Mesothelial cell of epicardium (in vitro differentiated cells): ENCODE measurements at places on chromosomes 1 and 21. TPM values are rescaled to one million over a fixed set of nuclear protein-coding genes. Genes with fewer than 3 reads are reported as not detected.

- no peak overlapping the region for H3K27ac ChIP-seq
- H3K4me1 ChIP-seq = peaks cover 5% of the 10 kb centered on the region
- no peak for DNase-seq
- peaks cover 25% of the 10 kb centered on the region for H3K27me3 ChIP-seq
- no peak overlapping the region for H3K4me3 ChIP-seq
These were observed 11.7 kb upstream of the LRRC52 start for GRCh38 chr1:165532053-165532452.

DNA sequence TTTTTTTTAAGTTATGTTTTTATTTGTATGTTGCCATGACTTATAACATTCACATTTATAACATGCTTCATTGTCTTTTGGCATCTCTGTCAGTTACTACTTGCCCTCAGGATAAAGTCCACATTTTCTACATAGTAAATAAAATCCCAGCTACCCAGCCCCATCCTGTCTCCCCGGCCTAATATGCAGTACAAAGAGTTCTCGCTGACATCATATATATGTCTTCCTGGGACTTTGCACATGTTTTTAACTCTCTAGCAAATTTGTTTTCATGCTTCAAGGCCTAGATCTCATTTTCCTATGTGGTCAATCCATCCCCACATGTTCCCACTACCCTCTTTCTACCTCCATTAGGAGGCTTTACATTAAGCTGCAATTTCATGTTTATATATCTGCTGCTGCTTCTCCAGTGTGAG, 33.0 kb upstream of the IVNS1ABP start:
- no peaks in the 10 kb centered on the region for H3K36me3 ChIP-seq
- peak overlapping the region; percentile 70 for H3K27ac ChIP-seq
- no peak overlapping the region for H3K4me3 ChIP-seq
- H3K4me1 ChIP-seq = peaks cover 49% of the 10 kb centered on the region
- DNase-seq = no peak
- H3K27me3 ChIP-seq = no peaks in the 10 kb centered on the region

GRCh38 chr1:100597061-100597741, 59.3 kb downstream of the GPR88 start:
- no peak overlapping the region for H3K4me3 ChIP-seq
- H3K4me1 ChIP-seq = peaks cover 10% of the 10 kb centered on the region
- no peaks in the 10 kb centered on the region for H3K36me3 ChIP-seq

- no peaks in the 10 kb centered on the region for H3K36me3 ChIP-seq
- DNase-seq = no peak
- H3K4me1 ChIP-seq = peaks cover 28% of the 10 kb centered on the region
- H3K27ac ChIP-seq = no peak overlapping the region
- H3K4me3 ChIP-seq = no peak overlapping the region
These were observed 3.7 kb downstream of the E2F2 start for GRCh38 chr1:23527366-23527765.

Gene FCRLB
- total RNA-seq = 0.47 to 0.62 TPM (median 0.59 TPM) in 3 replicates
